ENCODE measurements at places on chromosomes 1 and 21. TPM values are rescaled to one million over a fixed set of nuclear protein-coding genes. Genes with fewer than 3 reads are reported as not detected.

Gene USH2A
- 0.01 TPM for total RNA-seq

DNA sequence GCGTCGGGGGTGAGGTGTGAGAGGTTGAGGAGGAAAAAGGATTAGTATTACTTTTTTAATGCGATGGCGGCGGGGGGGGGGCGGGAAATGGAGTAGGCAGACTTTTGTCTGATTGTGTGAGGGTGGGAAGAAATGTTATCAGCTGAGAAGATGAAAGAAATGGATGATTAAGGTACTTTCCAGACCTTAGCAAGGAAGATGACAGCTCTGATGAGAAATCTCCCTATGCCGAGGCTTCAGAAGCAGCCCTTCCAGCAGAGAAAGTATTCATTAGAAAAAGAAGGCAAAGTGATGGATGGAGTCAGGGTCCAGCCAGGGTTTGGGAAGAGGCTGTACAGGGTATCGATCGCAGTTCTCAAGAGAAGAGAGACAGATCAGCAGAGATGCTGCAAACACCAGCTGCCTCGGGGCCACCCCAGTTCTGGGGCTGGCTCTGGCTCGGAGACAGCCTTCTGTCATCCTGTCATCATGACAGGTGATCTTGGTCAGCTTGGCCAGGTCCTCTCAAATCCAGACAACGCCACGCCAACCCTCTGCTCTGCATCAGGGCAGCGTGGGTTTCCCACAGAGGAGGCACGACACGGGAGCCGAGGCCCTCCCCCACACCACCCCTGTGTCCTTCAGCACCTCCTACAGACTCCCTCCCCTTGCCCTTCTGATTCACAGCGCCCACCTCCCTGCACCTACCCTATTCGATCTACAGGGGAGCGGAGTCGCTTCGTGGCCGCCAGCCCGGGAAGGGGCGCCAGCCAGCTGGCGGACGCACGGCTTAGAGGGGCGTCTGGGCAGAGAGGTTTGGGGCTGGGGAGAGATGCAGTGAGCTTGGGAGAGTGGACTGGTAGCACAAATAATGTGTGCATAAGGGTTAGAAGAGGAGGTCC, 674 bp upstream of the ATXN7L2 start:
- no peak for DNase-seq

DNA sequence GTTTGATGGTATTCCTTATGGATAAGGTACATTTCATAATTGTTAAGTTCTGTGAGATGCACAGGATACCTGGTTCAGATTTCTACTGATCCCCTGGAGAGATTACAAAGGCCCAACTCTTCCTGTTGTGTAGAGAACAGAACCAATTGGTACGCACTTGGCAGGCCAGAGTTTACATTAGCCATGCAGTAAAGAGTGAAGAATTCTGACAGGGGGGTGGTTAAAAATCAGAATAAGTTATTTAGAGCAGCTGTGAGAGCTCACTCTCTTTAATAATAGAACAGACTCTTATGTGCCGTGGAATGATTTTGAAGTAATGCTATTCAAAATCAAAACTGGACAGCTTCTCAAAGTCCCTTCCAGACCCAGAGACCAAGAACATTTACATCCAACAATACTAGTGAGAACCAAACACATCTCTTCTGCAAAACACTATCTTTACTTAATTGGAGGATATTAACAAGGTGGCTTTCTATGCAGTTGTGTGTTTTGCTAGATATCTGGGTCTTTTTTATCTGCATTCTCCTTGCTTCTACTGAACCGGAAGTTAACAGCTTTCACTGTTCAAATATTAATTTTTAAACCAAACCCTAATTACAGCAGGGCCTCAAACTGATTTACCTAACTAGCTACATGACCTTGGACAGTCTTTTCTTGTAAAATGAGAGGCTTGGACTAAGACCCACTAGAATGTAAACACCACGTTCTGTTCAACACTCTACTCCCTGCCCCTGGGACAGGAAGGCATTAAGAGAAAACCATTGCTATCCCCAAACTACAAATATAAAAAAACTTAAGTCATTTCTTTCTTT, 4.0 kb downstream of the USP24 start:
- DNase-seq = peak; percentile 35

- DNase-seq = no peak
Observed at GRCh38 chr1:27394282-27394658, 1.8 kb downstream of the GPR3 start.

- DNase-seq = no peak
Observed at GRCh38 chr1:206568779-206569352, 43.4 kb downstream of the EIF2D start.

- DNase-seq = no peak
Observed at GRCh38 chr1:5239911-5240310, 585.5 kb downstream of the AJAP1 start.

- DNase-seq = no peak
Observed at GRCh38 chr1:201420608-201421002, 925 bp downstream of the TNNI1 start.

Gene MOB3C
- total RNA-seq = 3.5 TPM

DNA sequence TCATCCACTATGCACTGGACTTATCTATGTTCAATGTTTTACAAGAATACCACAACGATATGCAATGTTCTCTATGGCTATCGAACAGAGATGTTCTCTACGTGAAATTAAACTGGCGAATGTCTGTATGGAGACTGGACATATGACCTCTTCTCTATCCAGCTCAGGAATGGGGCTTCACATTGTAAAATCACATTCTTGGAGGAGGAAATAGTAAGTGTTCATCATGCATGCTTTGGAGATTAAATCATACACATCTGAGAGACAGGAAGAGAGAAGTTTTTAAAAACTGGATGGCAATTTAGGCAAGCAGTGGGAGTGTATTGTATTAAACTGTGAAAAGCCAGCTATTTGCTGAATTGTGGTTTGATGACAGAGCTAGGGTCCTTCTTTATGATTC, 47.9 kb upstream of the RGL1 start:
- no peak for DNase-seq

GRCh38 chr1:245229051-245229450, 74.3 kb downstream of the KIF26B start:
- no peak for DNase-seq

DNA sequence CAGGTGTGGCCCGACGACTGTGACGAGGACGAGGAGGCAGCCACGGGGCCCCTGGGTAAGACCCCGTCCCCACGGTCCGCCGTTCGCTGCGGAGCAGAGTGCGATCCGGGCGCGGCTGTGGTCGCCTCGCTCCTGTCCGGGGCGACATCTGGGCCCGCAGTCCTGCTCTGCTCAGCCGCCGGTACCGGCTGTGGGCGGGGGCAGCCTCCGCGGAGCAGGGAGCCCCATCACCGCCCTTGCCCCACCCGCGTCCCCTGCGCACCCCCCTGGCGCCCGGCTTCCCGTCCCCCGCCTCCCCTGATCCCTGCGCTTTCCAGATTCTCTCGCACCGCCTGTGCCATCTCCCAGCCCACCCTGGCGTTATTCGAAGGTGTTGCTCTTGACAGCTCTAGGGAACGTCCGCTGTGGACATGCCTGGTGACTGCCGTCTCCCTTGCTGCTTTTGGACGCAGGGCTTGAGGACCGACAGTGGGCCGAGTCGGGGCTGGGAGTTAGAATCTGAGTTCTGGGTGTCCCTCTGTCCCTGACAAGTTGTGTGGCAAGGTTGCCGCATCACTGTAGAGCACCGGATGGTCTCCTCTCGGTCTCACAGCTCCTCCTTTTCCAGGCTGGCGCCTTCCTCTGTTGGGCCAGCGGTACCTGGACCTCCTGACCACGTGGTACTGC, 596 bp downstream of the TOR3A start:
- peak; percentile 46 for DNase-seq

- no peak for DNase-seq
Observed at GRCh38 chr1:116834595-116834994, 75.1 kb upstream of the PTGFRN start.

DNA sequence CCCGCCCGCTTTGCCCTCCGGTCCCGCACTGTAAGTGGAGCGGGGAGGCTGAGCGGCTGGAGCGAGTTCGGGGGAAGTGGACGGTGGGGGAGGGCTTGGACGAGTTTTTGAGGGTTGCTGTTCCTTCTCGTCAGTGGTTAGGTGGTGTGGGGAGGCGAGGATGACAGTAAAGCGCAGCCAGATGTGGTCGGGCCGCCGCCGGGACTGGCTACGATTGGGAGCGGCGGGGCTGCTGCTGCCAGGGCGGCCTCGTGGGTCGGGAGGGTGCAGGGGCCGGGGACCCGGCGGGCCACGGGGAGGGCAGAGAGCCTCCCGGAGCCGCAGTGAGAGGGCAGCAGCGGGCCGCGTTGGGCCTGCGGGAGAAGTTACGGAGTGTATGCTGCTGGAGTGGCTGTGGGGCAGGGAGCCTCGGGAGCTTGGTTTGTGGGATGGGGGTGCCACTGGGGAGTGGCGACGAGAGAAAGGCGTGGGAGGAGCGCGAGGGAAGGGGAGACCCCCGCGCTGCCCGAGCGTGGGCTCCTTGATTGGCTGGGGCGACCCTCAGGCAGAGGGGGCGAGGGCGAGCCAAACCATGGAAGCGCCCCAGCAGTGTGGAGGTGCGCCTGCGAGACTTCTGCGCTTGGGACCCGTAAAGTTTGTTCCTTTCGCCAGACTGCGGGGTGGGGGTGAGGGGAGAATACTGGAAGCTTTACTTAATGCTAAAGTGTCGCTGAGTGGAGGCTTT, 2.1 kb downstream of the ADGRL2 start:
- DNase-seq = no peak

GRCh38 chr1:61056196-61056572, 26.2 kb upstream of the NFIA start:
- no peak for DNase-seq

DNA sequence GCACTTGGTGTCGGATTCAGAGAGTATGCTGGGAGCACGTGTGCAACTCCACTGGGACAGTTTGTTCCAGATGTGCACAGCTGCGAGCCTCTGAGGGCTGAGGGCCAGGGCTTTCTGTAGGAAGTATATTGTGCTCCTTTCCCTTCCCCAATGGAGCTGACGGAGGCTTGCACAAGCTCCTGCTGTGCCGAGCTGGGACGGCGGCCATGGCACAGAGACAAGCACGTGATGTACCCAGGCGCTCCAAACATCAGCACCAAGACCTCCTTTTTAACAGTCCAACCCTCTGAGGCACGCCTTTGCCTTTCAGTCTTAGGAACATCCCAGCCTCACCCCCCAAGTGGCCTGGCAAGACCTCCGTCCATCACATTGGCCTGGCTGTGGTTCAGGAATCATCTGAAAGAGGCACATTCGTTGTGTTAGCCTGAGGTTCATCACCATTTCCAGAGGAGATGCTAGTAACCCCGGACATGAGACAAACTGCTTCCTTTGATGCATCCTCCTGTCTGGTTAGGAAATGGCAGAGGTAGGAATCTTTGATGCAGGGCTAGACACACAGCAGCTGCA, 339.2 kb upstream of the KAZN start:
- DNase-seq = no peak

GRCh38 chr1:41537788-41538351, 53.4 kb upstream of the EDN2 start:
- DNase-seq = no peak

Gene PBX1
- total RNA-seq = not detected

DNA sequence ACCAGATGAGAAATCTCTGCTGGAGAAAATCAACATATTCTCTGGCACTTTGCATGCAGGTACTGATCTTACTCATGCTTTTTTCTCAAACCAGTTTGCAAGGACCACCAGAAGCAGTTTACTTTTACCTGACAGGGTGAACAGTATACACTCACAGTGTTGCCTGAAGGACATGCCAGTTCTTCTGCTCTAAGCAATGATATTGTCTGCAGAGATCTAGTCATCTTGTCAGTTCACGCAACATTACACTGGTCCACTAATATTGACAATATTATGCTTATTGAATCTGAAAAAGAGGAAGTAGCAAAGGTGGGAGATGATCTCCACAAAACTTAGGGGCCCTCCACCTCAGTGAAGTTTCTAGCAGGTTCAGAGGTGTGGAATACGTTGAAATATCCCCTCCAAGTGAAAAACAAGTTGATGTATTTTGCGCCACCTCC, 3.8 kb upstream of the S100B start:
- no peak for DNase-seq

- no peak for DNase-seq
Observed at GRCh38 chr1:236072001-236072400, 7.1 kb upstream of the NID1 start.

DNA sequence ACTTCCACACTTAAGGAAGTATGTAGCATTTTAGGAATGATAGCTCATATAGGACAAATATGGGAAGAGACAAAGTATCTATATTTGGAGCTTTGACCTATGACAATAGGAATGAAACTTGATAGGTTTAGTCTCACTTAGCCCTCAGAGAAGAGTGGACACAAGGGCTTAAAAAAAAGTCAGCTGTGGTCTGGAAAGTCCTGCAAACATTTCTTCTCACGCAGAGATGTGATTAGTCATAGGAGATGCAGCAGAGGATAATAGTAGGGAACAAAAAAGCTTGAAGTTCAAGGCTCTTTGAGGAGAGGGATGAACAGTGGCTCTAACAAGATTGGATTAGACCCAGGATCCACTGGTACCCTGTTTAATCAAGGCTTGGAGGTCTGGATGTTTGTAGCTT, 14.8 kb upstream of the RNF220 start:
- DNase-seq = peak; percentile 78

- DNase-seq = peak; percentile 9
Observed at GRCh38 chr1:96756789-96757188, 35.2 kb downstream of the PTBP2 start.

DNA sequence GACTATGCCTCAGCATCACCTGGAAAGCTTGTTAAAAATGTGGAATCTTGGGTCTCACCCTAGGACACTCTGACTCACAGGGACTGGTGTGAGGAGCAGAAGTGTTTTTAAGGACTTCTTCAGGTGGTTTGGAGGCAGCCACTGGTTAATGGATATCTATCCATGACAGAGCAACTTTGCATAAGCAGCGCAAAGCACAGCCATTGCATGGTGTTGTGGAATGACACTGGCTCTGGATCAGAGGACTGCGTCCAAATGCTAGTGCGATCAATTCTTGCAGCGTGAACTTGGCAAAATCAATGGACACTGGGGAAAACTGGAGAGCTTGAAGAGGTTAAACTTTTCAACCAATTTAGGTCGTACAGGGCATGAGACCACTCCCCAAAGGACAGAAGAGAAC, 116.8 kb upstream of the FAM78B start:
- DNase-seq = no peak

Gene FCRL1
- not detected for total RNA-seq

Gene WNT3A
- total RNA-seq = not detected
